Lower leg skin (tissue), 4 donors: ENCODE measurements at places on chromosomes 1 and 21.

GRCh38 chr1:7145947-7146346 lies 360.7 kb downstream of the CAMTA1 start:
- no peak for DNase-seq

DNA sequence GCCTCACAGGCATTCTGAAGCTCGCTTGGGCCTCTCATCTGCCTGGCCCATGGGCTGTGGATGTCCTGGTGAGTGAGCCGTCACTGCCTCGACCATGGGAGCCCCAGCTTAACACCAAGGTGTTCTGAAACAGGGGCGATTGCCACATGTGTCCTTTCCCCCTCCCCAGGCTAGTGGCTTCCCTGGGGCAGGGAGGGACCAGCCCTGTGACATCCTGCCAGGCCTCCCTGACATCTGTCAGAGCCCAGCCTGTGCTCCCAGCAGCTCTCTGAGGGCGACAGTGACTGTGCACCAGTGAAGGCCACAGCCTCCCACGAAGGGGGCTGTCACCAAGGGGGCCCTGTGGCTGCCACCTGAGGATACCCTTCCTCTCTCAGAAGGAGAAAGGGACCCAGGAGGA lies 35.9 kb upstream of the CCDC27 start:
- no peak for DNase-seq

GRCh38 chr1:54332781-54333585 lies 73.2 kb downstream of the SSBP3 start:
- DNase-seq = no peak

DNA sequence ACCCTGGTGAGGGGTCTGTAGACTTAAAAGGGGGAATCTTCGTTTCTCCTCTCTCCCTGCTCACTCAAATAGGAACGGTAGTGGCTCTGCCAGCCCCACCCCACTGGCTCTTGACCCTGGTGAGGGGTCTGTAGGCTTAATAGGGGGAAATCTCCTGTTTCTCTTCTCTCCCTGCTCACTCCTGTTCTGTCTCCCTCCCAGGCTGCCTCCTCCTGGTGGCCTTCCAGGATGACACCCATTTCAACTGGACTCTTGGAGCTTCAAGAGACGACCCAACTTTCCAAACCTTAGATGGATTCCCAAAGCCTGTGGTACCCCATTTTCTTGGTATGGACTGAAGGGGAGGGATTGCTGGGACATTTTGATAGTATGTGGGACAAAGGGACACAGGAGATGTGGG lies 1.4 kb upstream of the EPHB2 start:
- no peak for DNase-seq

GRCh38 chr1:81804312-81804711 lies 3.6 kb downstream of the ADGRL2 start:
- DNase-seq = no peak
